ENCODE measurements at places on chromosomes 2 and 18. TPM values are rescaled to one million over a fixed set of nuclear protein-coding genes. Genes with fewer than 3 reads are reported as not detected.

The SLC16A14 gene
- total RNA-seq, result 2.6 TPM

The XDH gene
- 1.3 TPM for total RNA-seq

The ASPRV1 gene
- 0.33 TPM for total RNA-seq

The CELF4 gene
- not detected for total RNA-seq

The ESPNL gene
- total RNA-seq, result 9.8 TPM

The CHMP1B gene
- total RNA-seq, result 50.8 TPM

The ZNF396 gene
- 3.0 TPM for total RNA-seq

The TP53I3 gene
- 88.3 TPM for total RNA-seq

The UGT1A10 gene
- total RNA-seq, result not detected

The MREG gene
- total RNA-seq, result 6.5 TPM

The SERPINB12 gene
- total RNA-seq, result not detected

The STPG4 gene
- total RNA-seq, result 0.17 TPM

The MOCOS gene
- total RNA-seq, result 5.5 TPM

The SP100 gene
- total RNA-seq, result 106 TPM

The SLC11A1 gene
- total RNA-seq, result 0.33 TPM

The DIS3L2 gene
- 14.7 TPM for total RNA-seq

The ZEB2 gene
- 79.4 TPM for total RNA-seq

The CYP26B1 gene
- under 0.01 TPM for total RNA-seq

The VIT gene
- 2.3 TPM for total RNA-seq

The PGAP1 gene
- total RNA-seq, result 11.3 TPM

The AQP12A gene
- not detected for total RNA-seq

The LRATD1 gene
- under 0.01 TPM for total RNA-seq

The SGPP2 gene
- total RNA-seq, result not detected

The NOL4 gene
- total RNA-seq, result not detected

The MDH1B gene
- total RNA-seq, result 0.99 TPM

The UNC80 gene
- not detected for total RNA-seq

The NTSR2 gene
- not detected for total RNA-seq

The RGPD6 gene
- 27.6 TPM for total RNA-seq

The AMER3 gene
- not detected for total RNA-seq

The CSRNP3 gene
- 3.0 TPM for total RNA-seq

The SP110 gene
- total RNA-seq, result 9.8 TPM

The PLB1 gene
- total RNA-seq, result 2.0 TPM

The TOGARAM2 gene
- total RNA-seq, result 0.17 TPM

The IRS1 gene
- total RNA-seq, result 33.5 TPM

The TRABD2A gene
- total RNA-seq, result 17.5 TPM

The FAM168B gene
- 119 TPM for total RNA-seq

The DNMT3A gene
- 18.4 TPM for total RNA-seq

The STEAP3 gene
- total RNA-seq, result 25.6 TPM

The NT5C1B gene
- total RNA-seq, result not detected

The MMADHC gene
- total RNA-seq, result 168 TPM

The MOGAT1 gene
- not detected for total RNA-seq

The SCN3A gene
- 1.3 TPM for total RNA-seq

The FEV gene
- under 0.01 TPM for total RNA-seq

The RAD51AP2 gene
- not detected for total RNA-seq
